ENCODE measurements at places on chromosomes 12 and 14.

DNA sequence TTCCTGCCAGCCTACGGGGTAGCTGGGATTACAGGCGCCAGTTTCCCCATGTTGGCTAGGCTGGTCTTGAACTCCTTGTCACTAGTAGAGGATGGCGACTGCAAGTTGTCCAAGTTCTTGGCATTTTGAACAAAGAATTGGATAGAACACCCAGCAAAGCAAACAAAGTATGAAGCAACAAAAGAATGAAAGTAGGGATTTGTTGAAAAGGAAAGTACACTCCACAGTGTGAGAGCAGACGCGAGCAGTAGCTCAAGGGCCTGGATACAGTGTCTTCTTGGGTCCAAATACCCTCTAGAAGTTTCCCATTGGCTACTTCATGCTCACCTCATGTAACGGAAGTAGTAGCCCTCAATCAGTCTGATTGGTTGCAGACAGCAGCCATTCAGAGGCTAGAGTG, 152.2 kb downstream of the CCER1 start:
- DNase-seq, result no peak

GRCh38 chr14:64502887-64503433, 678 bp downstream of the ZBTB25 start:
- DNase-seq, result peak; percentile 16

GRCh38 chr12:76216585-76217472, 131.4 kb downstream of the BBS10 start:
- DNase-seq, result no peak

GRCh38 chr12:104673696-104674482, 217.1 kb downstream of the CHST11 start:
- no peak for DNase-seq

GRCh38 chr14:81319314-81319713, 80.8 kb downstream of the STON2 start:
- no peak for DNase-seq

DNA sequence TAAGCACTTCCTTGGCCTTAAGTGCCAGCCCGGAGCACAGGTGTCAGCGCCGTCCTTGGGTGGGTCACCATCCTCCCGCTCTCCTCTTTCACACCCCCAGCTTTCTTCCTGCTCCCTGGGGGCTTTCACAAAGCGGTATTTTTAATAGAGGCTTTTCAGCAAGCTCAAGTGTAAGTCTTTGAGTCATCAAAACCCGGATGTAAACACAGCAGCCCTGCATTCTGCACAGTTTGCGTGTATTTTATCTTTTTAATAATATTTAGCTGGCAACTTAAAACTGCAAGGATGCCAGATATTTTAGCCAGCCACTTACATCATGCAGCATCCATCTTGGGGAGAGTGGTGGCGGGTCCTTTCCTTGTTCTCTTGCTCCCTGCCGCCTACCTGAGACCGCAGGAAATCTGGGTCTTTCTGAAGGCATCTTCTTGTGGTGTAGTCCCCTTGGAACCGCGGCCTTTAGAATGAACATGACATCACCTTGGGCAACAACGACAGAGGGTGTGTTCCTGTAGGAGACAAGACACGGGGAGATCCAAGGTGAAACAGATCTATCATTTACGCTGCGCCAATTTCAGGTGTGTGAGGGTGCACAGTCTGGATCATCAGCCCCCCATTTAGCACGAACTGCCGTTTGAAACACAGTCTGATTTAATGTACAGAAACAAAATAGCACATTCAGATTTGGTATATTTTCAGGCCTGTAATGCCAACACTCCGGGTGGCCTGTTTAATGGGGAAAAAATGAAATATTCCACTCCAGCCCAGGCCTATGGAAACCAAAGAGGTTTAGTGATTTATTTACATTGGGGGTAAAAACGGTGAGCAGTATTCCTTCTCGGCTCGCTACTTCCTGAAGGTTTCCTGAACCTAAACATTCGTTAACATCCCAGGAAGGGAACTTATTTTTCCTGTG, 12.5 kb upstream of the IRF2BPL start:
- no peak for DNase-seq

GRCh38 chr12:93645702-93646101, 31.5 kb upstream of the CRADD start:
- no peak for DNase-seq

GRCh38 chr12:3223601-3224529, 146.7 kb downstream of the TSPAN9 start:
- no peak for DNase-seq

DNA sequence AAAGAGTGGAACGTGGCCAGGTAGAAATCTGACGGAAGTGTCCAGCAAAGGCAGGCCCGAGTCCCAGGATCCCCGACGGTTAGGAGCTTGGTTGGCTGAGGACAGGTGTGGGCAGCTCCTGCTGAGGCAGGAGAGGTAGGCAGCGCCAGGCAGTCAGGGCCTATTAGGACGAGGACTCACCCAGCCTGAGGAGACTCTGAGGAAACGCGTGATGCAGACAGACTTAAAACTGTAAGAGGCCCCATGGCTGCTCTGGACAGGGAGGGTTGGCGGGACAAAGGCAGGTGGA, 255.7 kb upstream of the SFSWAP start:
- no peak for DNase-seq

DNA sequence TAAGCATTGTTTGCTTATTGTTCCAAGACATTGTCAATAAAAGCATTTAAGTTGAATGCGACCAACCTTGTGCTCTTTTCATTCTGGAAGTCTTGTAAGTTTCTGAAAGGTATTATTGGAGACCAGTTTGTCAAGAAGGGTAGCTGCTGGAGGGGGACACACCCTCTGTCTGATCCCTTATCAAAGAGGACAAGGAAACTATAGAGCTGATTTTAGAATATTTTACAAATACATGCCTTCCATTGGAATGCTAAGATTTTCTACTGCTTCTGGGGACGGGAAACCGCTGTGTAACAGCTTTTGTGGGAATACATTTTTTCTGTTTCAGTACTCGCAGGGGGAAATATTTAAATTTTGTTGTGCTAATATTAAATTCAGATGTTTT, 3.5 kb downstream of the FOS start:
- DNase-seq, result no peak

GRCh38 chr14:34966413-34966812, 16.4 kb upstream of the SRP54 start:
- no peak for DNase-seq

DNA sequence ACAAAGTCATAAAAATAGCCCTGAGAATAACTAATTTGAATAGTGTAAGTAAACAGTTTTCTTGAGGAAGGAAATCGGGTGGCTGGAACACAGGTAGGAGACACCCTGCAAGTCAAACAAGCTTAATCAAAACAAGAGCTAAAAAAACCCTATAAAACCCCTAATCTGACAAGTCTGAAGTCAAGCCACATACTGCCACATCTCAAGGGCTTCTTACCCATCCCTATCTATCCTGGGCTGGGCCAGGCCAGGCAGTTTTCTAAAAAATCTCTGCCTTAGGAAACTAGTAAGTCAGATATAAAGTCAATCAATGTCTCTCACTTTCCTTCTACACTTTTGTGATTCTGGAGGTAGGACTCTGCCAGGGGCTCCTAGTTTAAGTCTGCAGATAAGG, 15.3 kb downstream of the UBE2N start:
- no peak for DNase-seq

DNA sequence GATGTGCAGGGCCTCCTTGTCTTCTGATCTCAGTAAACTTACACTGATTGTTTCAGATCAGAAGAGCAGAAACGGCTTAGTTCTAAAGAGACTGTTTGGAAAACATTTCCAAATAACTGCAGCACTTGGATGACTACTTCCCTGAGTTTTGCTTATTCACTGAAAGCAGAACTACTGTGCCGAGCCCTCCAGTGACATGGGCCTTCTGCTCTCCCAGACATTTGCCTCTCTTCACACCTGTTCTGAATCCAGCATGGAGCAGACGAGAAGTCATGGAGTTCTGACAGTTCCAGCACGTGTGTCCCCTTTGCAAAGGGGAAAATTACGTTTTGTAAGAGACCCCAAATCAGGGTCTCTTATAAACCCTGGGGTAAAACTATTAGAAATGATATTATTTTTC, 31.4 kb downstream of the ETNK1 start:
- DNase-seq, result no peak

GRCh38 chr14:92900660-92901059, 22.3 kb upstream of the CHGA start:
- no peak for DNase-seq

DNA sequence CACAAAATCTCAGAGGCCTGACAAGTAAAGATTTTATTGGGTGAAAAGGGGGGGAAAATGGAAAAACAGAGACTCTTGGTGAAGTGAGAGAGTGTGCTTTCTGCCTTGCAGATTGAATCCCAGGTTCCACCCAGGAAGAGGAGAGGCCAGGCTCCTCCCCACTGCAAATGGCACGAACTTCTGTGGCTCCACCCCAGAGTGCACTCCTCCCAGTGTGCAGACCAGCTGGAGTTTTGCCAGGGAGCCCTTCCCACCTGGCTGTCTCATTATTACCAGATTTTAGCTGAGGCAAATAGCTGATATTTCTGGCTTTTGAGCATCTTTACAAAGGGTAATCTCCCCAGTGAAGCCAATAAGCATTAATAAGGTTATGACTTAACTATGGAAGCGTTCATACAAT, 51.9 kb downstream of the TESPA1 start:
- no peak for DNase-seq

DNA sequence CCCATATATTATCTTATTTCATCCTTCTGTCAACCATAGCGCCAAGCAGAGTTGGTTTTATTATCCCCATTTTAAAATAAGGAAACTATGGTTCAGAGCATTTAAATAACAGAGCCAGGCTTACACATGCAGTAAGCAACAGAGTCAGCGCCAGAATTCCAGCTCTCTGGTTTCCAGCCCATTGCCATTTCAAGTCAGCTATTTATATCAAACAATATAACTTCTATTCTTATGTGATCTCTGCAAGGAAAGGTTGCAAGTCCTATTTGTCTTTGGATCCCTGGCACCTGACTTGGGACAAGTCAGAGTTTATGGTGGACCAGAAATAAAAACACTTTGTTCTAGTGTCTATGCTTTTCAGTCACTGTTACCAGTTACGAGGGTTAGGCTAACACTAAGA, 174.1 kb upstream of the EEA1 start:
- no peak for DNase-seq

DNA sequence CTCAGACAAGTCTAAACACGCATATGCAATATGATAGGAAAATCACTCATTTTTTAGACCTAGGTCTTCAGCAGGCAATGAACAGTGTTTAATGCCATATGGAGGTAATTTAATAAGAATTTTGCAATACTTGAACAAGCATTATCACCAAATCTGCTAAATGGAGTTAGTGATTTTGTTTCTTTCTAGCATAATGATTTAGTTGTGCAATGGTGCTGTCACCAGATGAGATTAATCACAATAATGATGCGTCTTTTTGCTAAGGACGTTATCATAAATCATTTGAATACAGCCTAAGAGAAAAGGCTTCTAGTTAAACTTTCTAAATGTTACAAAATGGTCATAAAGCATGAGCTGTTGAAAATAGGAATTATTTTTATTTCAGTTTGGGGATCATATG, 170.0 kb upstream of the SLC16A7 start:
- no peak for DNase-seq

- DNase-seq, result peak; percentile 72
Observed at GRCh38 chr14:102096569-102097188, 9.8 kb upstream of the HSP90AA1 start.

DNA sequence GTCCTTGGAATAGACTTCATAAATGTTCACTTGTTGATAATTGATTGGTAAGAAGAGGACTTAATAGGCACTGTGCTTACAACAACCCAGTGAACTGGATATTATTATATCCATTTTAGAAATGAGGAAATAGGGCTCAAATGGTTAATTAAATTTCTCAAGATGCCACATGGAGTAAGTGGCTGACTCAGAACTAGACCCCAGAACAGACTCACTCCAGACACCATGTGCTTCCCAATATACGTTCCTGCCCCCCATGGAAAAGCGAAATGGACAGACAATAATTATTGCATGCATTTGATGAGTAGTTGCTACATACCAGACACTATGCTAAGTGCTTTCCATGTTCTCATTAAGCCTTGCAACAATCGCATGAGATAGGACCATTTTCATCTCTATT, 895 bp upstream of the ANKS1B start:
- DNase-seq, result no peak

GRCh38 chr12:127284870-127285431, 982.0 kb upstream of the TMEM132C start:
- no peak for DNase-seq

DNA sequence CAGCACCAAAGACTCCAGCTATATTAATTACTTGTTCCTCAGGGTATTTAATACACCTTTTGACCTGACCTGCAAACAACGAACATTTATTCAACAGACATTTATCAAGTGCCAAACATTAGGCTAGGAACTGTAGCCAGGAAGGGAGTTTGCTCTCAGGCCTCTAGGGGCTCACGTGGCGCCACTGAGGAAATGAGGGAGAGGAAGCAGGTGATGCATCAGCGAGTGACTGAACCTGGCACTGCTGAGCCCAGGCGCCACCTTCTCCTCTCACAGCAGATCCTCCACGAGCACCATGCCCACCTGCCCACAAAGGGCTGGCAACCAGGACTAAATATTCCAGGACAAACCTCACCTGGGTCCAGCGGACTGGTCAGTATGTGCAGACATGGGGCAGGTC, 50.2 kb downstream of the SETD3 start:
- DNase-seq, result no peak

Data from stimulated activated CD4-positive, alpha-beta T cell treated with anti-CD3 and anti-CD28 coated beads, Interleukin-12 subunit alpha, Interleukin-12 subunit beta, amount 100 ng/mL, for 4 hours (primary cell).